ENCODE measurements at places on chromosomes 3 and 15.

GRCh38 chr15:29990035-29990434, 92.7 kb upstream of the GOLGA8J start:
- no peak for DNase-seq

DNA sequence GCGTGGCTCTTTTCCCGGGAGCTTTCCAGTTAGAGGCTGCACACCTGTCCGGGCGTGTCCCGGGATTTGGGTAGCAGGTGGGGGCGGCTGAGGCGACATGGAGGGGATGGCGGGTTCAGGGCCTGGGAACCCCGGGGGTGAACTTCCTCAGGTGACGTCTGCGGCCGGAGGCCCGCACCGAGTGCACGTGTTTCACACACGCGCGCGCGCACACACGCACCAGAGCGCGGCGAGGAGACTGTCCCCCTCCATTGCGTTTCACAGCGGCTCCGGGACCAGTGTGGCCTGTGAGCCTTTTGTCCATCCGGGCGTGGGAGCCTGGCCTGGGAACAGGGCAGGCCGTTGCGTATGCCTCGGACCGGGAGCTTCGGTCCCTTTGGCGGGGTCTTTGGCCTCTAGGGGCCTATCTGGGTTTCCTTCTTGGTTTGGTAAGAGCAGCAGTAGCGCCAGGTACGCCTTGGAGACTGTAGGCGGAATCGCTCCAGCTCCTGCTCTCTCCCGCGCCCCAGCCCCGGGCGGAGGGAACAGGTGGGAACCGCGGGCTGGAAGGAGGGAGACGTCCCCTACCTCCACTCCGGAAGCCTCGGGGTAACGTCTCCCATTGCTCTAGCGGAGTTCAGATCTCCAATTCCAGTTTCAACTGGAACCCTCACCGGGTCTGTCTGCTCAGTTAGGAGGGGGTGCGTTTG, 220.0 kb downstream of the MEIS2 start:
- no peak for DNase-seq

DNA sequence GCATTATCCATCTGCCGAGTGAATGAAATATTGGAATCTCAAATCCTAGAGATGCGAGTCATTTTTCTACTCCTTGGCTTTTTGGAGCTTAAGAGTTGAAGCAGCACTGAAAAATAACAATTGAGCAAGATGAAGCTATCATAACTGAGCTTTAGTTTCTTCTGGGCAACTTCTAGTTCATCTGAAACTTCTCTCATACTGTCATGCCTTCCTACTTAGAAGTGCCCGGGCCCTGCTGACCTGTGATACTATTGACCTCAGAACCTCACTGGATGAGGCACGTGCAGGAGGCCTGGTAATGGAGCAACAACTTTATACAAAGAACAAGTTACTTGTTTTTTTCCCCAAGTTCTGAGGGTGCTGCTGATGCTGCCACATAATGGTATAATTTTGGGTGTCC, 48.5 kb upstream of the P3H2 start:
- DNase-seq: no peak

GRCh38 chr15:57297163-57297593, 79.1 kb upstream of the CGNL1 start:
- DNase-seq: peak; percentile 9

GRCh38 chr3:37899101-37899707, 37.5 kb downstream of the CTDSPL start:
- no peak for DNase-seq

GRCh38 chr3:183487896-183488295, 59.5 kb upstream of the MCF2L2 start:
- no peak for DNase-seq

- DNase-seq: no peak
These were observed 14.4 kb downstream of the RARB start for GRCh38 chr3:25442486-25442885.

DNA sequence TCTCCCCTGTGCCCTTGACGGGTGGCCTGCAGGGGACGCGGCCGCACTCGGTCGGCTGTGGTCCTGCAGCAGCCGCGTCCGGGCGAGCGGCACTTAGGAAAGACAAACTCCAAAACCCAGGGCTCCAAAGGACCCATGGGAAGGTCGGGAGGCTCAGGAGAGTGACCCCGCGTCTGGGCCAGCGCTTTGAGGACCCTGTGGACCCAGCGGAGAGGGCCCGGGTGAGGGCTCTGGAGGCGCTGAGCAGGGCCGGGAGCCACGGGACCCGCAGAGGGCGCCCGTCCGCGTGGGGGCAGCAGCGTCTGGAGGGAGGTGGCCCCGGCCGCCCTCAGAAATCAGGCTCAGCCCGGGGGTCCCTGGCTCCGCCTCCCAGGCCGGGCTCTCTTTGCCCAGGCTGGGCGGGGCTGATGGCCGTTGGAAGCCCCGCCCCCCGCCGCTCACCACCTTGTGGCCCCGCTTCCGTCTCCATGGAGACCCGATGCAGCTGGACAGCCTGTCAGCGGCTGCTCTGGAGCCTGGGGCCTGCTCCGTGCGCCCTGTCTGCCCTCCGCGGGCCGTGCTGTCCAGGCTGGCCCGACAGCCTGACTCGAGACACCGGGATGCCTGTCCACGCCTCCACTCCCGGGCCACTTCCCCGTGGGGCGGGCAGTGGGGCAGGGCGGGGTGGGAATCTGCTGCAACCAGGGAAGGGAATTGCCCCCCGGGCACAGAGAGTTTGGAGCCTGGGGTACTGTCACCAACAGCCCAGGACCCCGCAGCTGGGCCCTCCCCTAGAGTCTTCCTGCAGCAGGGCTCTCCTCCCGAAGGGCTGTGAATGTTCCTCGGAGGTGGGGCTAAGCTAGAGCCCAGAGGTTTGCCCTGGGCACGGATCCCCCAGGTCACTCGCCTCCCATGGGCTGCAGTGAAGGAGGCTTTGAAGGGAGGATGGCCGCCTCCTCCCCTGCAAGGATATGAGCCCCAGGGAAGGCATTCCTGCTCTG, 34.8 kb upstream of the RPL32 start:
- DNase-seq: no peak

DNA sequence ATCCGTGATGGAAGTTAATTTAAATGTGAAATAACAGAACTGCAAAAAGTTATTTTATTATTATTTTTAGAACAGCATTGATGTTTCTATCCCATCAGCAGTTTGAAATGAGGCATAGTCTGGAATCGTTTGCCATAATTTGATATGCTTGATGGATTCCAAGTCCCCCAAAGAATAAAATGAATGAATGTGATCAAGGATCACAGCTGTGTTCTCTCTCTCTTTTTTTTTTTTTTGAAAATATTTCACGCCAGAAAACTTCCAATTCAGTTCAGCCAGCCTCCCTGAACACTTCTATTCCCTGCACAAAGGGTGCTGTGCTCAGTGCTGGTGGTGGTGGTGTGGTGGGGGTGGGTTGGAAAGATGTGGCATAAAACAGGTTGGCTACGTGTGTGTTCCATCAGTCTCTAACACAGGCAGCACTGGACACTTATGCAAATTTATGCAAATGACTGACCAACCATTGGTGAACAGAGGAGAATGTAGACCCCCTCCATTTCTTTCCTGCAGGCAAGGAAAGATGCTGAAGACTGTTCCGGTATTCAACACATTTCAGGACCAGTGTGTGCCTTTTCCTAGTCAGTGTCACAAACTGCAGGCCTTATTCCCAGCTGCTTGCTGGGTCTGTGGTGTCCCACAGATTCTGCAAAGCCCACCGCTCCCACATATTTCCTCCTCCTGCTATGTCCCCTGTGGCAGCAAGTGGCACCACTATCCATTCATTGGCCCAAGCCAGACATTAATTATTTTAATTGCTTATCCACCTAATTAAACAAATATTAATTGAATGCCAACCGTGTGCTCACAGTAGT, 10.6 kb downstream of the ARNT2 start:
- no peak for DNase-seq

DNA sequence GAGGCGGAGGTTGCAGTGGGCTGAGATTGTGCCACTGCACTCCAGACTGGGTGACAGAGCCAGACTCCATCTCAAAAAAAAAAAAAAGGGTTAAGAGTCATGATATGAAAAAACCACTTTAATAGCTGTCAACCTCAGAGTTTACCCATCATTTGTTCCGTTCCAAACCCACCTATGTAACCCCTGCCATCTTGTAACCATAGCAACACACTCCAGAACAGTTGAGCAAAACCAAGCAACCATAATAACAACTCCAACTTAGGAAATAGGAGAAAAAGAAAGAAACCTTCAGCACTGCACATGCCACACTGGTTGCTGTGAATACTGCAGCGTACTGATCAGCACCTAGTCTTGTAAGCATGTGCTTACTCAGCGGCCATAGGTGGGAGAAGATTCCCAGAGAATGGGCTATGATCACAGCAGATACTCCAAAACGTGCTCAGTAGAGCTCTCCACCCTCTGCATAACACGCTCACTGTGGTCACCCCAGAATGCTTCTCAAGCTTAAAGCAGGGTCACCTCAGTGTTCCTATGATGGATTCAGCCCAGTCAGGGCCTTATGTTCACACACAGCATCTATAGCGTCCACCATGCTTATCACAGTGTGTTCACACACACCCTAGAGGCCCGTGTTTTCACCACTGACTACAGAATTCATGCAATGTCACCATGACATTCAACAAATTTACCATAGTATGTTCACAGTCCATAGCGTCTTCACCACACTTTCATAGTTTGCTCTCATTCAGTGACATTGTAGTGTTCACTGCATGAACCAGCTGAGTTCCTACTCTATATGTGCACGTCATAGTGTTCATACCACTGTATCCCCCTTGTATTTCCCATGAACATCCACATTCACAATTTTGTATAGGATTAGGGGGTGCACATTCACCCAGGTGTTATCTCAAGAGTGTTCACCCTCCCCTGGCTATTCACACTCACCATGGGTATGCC, 6.5 kb upstream of the CILP start:
- no peak for DNase-seq

DNA sequence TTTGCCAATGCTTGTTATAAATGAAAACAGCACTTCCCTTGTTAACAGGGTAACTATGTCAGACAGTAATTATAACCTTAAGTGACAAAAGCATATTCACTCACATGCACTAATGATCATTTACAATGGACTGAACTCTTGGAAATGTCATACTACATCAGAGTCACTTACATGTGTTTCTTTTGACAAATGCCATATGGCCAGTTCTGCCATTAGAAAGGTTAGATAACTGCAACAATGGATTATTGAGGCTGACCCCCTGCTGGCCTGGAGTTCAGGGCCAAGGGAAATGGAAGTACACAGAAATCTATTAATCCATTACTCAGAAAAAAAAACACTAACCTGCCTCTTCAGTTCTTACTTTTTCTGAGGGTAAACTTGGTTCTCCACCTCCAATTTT, 313.4 kb downstream of the CNTN3 start:
- DNase-seq: no peak

GRCh38 chr3:29708884-29709283, 428.0 kb downstream of the RBMS3 start:
- no peak for DNase-seq

- peak; percentile 65 for DNase-seq
These were observed 39.7 kb upstream of the GADL1 start for GRCh38 chr3:30934208-30934550.

DNA sequence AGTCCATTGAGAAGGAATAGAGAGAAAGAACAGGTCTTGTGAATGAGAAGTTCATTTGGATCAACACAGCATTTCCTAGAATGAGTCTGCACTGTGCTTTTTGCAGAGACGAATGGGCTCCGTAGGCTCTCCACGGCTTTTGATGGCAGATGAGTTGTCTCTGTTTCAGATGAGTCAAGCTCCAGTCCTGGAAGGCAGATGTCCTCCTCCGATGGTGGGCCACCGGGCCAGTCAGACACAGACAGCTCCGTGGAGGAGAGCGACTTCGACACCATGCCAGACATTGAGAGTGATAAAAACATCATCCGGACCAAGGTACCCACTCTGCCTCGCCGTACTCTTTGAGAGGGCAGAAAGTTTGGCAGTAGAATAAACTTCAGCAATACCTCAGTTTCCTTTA, 70.5 kb downstream of the SIDT1 start:
- DNase-seq: no peak

DNA sequence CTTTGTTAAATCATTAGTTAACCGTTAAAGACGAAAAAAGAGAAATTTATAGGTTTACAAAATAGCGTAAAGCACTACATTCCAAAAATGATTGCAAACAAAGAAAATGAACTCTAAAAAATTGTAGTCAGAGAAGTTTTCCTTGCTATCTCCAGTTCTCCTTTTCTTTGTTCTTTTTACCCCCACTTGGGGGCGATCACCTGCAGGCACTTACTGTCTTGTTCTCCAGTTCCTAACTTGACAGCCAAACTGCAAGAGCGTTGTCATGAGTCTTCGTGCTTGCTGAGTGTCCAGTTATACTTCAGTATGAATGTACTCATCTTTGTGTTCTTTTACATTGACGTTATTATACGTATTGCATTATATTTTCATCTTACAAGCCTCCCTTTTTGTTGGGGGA, 54.5 kb downstream of the CHD2 start:
- no peak for DNase-seq

- peak; percentile 72 for DNase-seq
These were observed 189.4 kb downstream of the WNT5A start for GRCh38 chr3:55297706-55298105.

DNA sequence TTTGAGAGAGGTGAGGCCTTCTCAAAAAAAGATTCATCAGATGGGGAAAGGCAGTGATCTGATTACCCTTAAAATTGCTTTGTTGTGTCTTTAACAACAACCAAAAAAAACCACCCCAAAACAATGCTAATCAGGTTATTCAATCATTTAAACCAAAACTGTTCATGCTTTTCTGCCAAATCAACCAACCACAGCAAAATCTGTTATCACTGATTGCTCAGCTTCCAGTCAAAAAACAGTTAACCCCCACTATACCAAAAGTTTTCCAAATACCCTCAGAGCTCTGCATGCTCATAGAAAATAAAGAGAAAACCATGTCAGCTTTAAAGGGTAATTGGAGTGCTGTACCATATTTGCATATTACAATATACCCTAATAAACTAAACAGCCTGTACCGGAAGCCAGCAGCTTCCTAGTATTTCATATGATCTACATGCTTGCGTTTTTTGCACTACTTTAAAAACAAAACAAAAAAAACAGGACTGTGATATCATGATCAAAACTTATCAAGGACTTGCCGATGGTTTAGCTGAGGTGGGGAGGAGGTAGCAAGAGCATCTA, 22.8 kb downstream of the SATB1 start:
- no peak for DNase-seq

DNA sequence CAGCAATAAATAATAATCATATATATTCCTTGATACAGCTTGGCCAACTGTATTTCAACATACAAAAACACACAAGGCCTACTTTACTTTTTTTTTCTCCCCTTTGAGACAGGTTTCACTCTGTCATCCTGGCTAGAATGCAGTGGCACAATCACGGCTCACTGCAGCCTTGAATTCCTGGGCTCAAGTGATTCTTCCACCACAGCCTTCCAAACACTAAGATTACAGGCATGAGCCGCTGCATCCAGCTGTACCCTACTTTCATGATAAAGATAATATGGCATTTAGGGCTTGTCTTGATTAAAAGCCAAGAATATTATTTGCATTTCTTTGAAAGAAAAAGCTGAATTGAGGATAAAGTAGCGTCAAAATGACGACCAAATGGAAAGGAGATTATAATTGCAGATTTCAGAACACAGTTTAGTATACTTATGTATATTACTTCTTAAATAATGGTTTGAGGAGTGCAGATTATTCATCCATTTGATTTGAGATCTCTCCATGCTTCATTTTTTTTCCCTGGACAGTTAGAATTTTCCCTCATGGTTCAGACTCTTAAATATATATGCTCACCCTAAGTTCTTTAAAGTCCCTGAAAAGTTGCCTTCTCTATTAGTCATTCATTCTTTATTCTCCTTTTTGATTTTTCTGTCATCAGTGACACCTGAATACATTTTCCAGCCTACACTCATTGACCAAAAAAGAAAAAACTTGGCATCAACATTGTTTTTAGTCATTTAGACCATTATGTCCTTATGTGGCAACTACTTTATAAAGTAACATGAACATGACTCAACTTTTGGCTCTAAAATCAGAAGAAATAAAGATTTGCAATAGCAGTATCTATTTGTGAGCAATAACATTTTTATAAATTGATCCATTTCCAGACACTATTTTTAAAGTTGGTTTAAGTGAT, 48.5 kb upstream of the MLF1 start:
- DNase-seq: no peak
